DMS79 (cell line): ENCODE measurements at places on chromosomes 3 and 15.
A peak's percentile ranks its signal among the peaks of the same experiment; 100 is the strongest.

GRCh38 chr3:86967062-86967461 lies 23.9 kb downstream of the VGLL3 start:
- no peak for DNase-seq

- DNase-seq, result no peak
Observed at GRCh38 chr3:41753651-41754050, 208.3 kb downstream of the ULK4 start.

GRCh38 chr3:185764980-185765370 lies 59.9 kb downstream of the IGF2BP2 start:
- DNase-seq, result no peak

GRCh38 chr3:106824856-106825255 lies 552.4 kb upstream of the CCDC54 start:
- DNase-seq, result no peak

GRCh38 chr15:68781766-68782588 lies 38.7 kb downstream of the ANP32A start:
- DNase-seq, result no peak

GRCh38 chr3:134453631-134454030 lies 32.2 kb downstream of the ANAPC13 start:
- no peak for DNase-seq

GRCh38 chr3:126448893-126449180 lies 26.9 kb downstream of the ZXDC start:
- DNase-seq, result no peak

DNA sequence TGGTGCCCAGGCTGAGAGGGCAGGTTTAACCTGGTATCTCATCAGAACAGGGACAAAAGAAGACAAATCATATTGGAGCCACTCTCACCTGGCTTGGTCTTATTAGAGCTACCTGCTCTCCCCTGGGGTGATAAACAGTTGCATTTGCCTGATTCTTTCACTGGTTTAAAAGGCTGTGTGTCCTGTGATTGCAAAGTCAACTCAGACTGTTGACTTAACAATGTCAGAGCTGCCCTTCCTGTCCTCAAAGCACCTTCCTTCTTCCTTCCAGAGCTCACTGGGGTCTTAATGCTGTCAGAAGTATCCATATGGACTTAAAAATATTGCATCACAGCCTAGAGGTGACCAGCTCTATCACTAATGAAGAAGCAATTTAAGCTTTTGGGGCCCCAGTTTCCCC lies 50.5 kb upstream of the MINAR1 start:
- no peak for DNase-seq

DNA sequence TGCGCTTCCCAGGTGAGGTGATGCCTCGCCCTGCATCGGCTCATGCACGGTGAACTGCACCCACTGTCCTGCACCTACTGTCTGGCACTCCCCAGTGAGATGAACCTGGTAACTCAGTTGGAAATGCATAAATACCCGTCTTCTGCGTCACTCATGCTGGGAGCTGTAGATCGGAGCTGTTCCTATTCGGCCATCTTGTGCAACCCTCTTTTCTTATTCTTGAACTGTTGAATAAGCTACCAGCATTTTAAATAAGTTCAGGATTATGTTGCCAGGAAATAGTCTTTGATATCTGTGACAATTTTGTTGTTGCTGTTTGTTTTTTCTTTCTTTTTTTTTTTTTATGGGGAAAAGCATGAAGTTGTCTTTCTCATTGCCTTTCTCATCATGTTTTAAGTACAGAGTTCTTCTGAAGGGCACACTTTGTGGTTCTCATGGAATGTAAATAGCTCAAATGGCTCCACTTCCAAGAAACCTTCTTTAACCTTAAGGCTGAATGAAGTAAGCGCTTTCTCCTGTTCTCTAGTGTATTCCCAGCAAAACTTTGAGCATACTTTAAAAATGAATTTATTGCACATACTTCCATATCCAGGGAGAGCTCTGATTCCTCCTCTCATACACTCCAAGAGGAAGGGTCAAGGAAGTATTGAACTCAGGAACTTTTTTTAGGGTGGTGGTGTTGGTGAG lies 468.0 kb upstream of the TBL1XR1 start:
- no peak for DNase-seq

DNA sequence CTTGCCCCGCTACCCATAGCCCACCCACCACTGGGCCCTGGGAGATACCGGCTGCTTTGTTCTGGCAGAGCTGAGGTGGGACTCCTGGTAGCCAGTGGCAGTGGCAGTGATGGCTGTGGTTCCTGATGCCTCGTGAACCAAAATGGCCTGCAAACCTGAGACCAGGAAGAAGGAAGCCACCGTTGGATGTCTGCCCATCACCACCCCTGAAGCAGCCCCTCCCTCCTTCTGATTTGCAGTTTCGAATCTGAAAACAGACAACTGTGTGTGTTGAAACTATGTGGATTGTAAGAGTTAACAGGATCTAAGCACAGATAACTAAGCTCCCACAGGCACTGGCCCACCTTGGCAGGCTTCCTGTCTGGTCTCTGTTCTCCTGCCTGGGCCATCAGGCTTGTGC lies 66.6 kb downstream of the NUP210 start:
- DNase-seq, result no peak

GRCh38 chr3:68007621-68008226 lies 353.3 kb upstream of the SUCLG2 start:
- DNase-seq, result no peak

DNA sequence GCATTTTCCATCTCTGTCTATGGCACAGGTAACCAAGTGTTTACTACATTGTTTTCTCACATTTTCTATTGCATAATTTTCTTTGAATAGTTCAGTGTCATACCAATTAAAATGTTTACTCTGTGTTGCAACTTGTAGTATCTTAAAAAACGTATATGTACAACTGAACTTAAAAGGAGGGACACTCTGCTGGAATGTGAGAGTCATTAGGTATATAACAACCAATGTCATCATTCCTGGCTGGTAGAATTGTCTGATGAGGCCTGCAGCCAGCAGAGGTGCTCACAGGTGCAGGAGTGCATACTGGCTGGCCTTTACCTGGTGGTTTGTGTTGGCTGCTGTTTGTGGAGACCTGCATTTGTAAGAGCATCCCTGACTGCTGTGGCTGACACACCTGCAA lies 19.1 kb upstream of the RARRES1 start:
- DNase-seq, result no peak

DNA sequence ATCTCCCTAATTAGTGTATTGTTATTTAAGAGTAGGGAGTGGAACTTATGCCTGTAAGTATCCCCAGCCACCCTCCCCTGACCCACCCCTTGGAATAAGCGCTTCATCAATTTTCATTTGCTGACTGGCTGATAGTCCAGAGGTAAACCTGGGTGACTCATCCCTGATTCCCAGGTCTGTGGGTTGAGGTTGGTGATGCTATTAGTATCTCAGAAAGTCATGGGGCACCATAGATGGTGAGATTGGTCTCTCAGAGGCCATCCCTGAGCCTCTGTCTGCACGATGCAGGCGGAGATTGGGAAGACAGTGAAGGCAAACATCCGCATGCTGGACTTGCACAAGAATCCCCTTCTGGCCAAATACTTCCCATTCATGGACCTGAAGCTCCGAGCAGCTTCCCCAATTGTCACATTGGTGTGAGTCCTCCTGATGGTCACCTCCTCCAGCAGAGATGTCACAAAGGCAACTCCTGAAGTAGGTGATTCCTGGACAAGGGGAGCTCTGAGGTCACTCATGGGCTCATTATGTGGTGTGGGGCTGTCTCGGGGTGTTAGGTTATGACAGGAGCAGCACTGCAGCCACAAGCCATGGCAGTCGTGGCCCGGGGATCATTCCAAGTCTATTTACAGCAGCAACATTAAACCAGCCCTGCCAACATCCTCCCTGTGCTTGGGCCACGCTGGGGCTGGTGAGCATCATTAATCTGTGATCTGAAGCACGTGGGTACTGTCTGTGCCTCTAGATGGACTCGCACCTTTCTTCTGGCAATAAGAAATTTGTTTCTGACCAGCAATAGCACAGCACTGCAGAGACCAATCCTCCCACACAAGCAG lies 6.8 kb upstream of the TXNRD3 start:
- no peak for DNase-seq

GRCh38 chr3:20250786-20251185 lies 64.8 kb upstream of the SGO1 start:
- no peak for DNase-seq

- DNase-seq, result no peak
Observed at GRCh38 chr3:14634763-14635400, 16.7 kb upstream of the CCDC174 start.

DNA sequence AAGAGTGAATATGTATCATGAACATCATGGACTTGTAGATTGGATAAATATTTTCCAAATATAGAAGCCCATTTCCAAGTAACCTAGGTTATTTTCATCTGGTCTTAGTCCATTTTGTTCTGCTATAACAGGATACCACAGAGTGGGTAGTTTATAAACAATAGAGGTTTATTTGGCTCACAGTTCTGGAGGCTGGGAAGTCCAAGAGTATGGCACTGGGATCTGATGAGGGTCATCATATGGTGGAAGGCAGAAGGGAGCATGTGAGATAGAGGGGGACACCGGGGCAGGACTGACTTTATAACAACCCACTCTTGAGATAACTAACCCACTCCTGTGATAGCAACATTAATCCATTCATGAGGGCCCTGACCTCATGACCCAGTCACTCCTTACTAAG lies 9.4 kb upstream of the MGA start:
- DNase-seq, result no peak

GRCh38 chr15:82558502-82558901 lies 18.2 kb upstream of the RPS17 start:
- no peak for DNase-seq

- DNase-seq, result no peak
Observed at GRCh38 chr15:43276563-43277200, 10.0 kb upstream of the TGM5 start.

DNA sequence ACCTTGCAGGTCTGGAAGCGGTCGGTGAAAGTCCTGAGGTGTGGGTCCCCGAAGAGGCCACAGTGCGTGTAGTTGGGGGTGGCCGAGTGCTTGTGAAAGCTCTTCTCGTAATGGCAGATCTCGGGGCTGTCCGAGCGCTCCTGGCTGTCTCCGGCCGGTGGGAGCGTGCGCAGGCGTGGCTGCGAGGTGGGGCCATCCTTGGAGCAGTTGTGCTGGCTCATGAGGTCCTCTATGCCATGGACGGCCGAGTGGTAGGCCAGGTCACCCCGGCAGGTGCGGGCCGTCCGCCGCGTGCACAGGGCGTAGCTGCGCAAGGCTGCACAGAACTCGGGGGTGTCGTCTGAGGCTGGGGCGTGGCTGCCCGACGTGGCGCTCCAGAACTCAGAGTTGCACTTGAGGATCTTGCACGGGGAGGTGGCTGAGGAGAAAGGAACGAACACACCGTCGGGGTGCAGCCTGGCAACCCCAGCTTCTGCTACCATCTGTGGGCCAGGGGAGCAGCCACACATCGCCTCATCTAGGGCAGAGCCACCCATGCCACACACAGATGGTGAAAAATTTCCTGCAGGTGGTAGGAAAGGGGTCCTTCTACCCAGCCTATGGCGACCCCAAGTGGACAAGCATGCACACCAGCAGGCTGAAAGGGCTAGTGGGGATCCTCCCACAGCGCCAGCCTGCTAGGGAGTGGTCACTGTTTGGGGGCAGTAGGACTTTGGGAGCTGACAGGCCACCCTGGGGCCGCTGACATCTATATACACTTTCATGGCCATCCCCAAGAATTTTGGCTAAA lies 36.7 kb downstream of the RGMA start:
- DNase-seq, result no peak

- no peak for DNase-seq
Observed at GRCh38 chr15:82552861-82553260, 12.6 kb upstream of the RPS17 start.

DNA sequence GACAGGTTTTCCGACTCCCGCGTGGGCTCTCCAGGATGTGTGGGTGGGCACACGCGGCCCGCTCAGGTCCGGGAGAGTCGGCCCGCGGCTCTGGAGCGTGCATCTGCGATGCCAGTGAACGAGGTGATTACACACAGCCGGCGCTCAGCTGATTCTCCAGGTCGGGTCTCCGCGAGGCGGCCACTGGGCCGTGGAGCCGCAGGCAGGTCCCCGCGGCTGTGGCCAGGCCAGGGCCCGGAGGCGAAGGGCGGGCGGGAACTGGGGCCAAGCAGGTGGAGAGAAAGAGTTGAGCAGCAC lies 13.2 kb downstream of the PAK6 start:
- no peak for DNase-seq

DNA sequence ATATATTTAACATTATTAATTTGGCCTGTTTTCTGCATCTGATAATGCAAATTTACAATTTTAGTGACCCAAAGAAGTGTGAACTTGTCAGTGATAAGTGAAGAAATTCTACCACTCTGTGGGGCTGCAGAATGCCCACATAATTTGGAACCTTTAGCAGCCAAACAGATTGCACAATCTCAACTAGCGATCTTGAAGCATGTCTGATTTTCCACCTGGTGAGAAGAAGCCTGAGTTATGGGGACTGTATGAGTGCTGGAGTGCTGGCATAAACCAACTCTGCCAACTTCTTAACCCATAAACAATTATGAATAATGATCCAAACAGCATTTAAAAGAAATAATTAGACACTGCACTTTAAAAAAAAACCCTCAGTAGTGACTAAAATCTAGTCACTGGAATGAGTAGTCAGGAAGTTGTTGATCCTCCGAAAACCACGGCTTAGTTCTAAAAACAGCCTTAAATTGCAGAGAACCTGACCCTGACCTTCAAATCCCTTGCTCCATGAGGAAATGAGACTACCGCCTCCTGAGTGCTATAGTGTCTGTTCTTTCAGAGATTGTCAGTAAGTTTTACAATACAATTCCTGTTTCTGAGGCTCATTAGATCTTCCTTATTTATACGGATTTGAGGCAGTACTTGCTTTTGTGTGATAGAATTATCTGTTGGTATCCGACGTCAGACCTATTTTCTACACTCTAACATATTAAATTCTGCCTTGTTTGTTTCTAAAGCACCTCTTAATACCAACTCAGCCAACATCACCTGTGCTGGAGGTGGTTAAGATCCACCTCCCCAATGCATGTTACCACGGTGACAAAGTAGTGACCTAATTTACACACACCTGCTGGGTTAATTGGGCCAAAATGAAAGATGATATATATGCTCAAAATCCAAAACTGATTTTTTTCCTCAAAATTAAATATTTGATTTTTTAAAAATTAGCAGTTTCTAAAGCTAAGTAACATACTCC lies 267.7 kb downstream of the ZBTB20 start:
- DNase-seq, result peak; percentile 89

DNA sequence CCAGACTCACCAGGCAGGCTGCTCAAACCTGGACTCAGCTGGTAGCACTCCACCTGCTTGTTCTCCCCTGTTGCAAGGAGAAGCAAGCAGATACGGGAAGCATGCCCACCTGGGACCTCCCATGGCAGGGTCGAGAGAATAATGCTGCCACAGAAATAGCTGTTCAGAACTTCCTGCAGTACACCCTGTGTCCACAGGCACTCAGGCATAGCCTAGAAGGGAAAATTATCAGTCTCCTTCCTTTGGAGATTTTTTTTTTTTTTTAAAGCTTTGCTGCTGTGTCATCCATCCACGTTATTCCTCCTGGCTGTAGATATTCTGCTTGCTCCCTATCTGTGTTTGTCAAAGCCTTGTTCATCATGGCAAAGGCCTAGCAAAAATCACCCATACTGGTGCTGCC lies 32.7 kb upstream of the RPS17 start:
- no peak for DNase-seq

- no peak for DNase-seq
Observed at GRCh38 chr15:69810431-69811354, 287.0 kb downstream of the TLE3 start.

GRCh38 chr3:141452045-141452444 lies 34.8 kb upstream of the RASA2 start:
- DNase-seq, result peak; percentile 9

GRCh38 chr3:124486324-124486723 lies 243.9 kb upstream of the UMPS start:
- no peak for DNase-seq

GRCh38 chr3:193470710-193471109 lies 84.0 kb downstream of the ATP13A4 start:
- DNase-seq, result no peak

GRCh38 chr3:47577583-47578118 lies 1.0 kb downstream of the CSPG5 start:
- no peak for DNase-seq
